Muscle of arm (tissue), 14 donors: ENCODE measurements at places on chromosomes 2 and 18.
A peak's percentile ranks its signal among the peaks of the same experiment; 100 is the strongest.

GRCh38 chr2:167192833-167193232, 304.6 kb downstream of the XIRP2 start:
- no peak for DNase-seq

DNA sequence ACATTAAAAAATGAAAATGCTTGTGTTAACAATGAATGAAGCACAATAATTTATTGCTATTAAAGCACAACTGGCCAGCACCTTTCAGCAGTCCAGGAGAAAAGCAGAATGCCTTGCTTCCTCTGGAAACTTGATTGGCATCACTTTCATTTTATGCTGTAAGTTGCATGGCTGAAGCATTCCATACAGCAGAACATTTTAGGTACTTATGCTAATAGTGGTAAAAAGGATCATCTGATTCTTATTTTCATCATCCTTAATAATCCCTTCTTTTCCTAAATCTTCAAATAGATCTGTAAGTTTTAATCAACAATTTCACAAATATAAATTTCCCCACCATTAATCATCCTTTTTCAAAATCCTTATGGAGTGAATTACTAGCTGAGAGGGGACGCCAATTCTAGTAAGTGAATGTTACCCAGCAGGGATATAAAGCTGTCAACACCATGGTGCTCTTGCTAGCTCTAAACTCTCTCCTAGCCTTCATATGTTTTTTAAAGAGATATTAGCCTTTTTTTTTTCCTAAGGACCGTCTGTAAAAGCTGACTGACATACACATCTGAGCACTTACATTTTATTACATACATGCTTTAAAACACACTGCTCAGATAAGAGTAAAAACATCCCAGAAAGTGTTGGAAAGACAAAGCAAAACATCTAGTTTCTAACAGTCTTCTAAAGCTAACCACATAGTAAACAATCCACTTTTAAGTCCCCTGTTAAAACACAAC, 5.3 kb downstream of the SATB2 start:
- DNase-seq, result no peak

GRCh38 chr2:54387059-54387991, 68.8 kb upstream of the SPTBN1 start:
- peak; percentile 83 for DNase-seq

- no peak for DNase-seq
Measured at GRCh38 chr2:23401427-23402204, 16.6 kb downstream of the KLHL29 start.
